LHCN-M2 (cell line): ENCODE measurements at places on chromosomes 4 and X.

DNA sequence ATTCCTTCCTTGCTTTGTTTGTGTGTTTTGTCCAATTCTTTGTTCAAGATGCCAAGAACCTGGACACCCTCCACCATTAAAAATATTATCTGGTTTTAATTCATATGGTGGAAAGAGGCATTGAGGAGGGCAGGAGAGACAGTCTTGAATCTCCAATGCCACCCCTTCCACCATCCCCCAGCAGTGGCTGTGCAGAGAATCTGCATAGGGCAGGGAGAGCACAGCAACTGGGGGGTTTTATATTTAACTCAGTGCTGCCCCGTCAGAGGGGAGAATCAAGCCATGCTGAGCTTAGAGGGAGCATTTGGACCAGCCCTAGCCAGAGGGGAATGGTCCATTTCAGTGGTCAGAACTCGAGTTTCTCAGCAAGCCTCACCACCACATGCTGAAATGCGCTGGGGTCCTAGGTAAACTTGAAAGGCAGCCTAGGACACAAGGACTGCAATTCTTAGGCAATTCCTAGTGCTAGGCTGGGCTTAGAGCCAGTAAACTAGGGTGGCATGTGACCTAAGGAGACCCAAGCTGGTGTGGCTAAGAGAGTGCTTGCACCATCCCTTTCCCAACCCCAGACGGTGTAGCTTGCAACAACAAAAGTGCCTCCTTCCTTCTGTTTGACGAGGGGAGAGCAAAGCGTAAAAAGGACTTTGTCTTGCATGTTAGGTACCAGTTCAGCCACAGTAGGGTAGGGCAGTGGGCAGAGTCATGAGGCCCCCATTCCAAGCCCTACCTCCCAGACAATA is 34.2 kb downstream of the CCDC158 start:
- no peak for DNase-seq

DNA sequence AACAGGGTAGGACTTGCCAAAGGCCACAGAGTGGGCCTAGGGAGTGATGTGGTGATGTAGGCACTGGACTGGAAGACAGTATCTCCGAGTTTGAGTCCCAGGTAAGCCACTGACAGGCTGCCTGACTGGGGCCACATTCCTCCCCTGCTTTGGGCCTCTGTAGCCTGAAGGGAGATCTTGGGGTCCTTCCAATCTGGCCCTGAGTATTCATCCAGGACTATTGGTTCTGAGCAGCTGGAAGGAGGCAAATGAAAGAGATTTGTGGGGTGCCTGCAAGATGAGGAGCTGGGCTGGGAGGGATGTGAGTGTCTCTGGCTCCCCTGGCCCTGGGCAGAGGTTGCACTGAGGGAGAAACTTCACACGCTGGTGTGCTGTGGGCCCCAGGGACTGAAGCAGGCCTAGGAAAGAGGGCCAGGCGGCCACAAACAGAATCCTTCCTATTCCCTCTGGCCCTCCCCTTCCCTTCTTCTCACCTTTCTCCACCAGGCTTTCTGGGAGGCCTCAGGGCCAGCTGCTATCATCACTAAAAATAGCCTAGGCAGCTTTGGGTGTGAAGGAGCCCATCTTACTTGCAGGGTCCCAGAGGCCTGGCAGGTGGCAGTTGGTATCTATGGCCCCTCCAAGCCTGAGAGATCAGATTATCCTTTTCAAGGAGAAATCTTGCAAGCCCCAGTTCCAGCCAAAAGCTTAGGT is 70.1 kb downstream of the PJA1 start:
- no peak for DNase-seq

DNA sequence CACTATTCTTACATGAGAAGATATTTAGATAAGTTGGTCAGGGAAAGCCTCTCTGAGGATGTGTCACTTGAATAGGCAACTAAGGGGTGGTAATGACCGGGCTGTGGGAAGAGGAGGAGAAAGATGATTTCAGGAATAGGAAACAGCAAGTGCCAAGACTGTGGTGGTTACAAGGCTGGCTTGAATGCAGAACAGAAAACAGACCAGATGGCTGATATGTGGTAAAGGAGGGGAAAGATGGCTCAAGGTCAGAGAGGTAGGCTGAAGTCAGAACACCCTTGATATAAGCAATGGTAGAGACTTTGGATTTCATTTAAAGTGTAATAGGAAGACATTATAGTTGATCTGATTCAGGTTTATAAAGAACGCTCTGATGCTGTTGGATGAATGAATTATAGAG is 15.0 kb downstream of the TLR7 start:
- no peak for DNase-seq

GRCh38 chr4:120664851-120665250 is 257.7 kb downstream of the PRDM5 start:
- no peak for DNase-seq

DNA sequence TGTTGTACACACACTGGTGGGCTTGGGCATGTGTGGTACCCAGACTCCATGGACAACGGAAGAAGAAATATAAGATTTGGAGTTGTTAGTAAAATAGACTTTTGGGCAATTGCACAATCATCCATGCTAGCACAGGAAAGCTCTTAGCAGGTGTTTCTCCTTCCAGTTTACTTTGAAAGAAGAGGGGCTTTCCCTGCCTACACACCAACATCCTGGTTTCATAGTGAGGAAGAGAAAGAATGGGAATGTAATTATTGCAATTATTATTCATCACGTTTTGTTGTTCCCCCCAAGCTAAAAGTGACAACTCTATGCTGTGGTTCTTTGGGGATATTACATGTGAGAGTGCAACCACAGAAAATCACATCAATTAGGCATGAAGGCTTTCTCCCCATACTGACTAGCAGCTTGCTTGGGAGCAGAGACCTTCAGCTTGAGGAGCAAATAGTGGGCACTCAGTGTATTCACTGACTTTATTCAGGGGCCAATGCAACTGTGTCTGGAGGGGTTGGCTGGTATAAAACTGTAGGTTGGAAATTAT is 57.2 kb upstream of the PUDP start:
- no peak for DNase-seq

GRCh38 chr4:39642885-39643552 is 4.4 kb upstream of the SMIM14 start:
- no peak for DNase-seq

- peak; percentile 22 for DNase-seq
Measured at GRCh38 chr4:48706736-48707135, 73.3 kb downstream of the FRYL start.

- no peak for DNase-seq
Measured at GRCh38 chrX:68568136-68568535, 69.3 kb downstream of the YIPF6 start.

- peak; percentile 63 for DNase-seq
Measured at GRCh38 chrX:71056867-71057266, 11.3 kb downstream of the SNX12 start.

- DNase-seq = peak; percentile 91
Measured at GRCh38 chr4:41204400-41204978, 9.9 kb downstream of the APBB2 start.

DNA sequence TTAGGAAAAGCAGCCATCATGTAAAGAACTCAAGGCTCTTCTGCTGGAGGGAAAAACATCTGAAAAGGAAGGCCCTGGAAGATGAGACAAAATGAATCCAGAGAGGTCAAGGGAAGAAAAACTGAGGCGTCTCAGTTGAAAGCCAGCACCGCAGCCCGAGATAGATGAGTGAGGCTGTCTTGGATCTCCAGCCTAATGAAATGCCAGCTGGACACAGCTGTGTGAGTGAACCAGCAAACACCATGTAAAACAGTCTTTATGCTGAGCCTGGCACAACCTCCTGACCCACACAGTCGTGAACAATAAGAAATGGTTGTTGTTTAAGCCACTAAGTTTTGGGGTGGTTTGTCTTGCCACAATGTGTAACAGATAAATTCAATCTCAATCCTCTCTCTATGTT is 48.6 kb upstream of the RASL11B start:
- DNase-seq = no peak

DNA sequence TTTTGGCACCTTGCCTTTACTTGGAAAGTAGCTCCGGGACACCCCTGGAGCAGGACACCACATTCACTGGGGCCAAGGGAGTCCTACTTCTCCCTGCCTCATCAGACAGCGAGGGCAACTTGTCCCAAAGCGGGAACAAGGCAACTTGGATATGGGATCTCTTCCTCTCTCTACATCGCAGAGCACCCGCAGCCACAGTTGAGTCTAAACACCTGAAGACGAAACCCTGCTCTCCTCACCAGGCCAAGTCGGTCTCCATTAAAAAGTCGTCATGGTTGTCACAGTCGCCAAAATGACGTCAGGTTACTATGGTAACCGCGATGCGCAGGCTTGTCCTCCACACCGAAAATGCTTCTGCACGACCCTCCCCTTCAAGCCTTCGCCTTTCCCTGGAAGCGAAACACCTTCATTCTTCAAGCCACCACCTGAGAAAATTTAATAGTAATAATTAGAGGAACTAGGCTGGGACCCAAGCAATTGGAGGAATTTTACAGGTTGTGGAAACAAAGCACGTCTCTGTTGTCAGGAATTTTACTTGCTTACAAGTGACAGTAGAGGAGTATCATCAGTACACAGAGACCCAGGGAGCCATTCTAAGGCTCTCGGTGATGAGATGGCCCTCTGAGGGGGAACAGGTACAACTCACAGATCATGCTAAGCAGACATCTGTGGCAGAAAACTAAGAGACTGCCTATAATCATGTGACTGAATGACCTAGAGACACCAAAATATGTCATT is 30.5 kb upstream of the TCEAL4 start:
- DNase-seq = no peak

- DNase-seq = peak; percentile 37
Measured at GRCh38 chr4:32172761-32173160, 1452.6 kb downstream of the PCDH7 start.

DNA sequence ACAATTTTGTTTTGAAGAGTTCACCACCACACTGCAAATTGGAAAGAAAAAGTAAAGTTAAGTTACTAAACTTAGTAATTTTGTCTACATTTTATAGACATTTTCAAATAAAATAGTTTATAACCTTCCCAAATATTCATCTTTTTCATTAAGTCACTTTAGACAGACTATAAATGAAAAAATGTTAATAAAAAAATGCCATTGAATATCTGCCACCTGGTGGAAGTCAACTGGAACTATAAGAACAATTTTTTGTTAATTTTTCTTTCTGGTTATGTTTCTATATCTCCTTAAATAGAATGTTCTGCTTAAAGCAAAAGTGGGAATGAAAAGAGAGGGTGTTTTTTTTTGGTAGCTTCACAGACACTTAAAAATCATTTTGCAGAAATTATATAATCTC is 534.4 kb upstream of the PCDH10 start:
- DNase-seq = no peak

GRCh38 chrX:19003756-19004155 is 19.8 kb upstream of the PHKA2 start:
- no peak for DNase-seq

DNA sequence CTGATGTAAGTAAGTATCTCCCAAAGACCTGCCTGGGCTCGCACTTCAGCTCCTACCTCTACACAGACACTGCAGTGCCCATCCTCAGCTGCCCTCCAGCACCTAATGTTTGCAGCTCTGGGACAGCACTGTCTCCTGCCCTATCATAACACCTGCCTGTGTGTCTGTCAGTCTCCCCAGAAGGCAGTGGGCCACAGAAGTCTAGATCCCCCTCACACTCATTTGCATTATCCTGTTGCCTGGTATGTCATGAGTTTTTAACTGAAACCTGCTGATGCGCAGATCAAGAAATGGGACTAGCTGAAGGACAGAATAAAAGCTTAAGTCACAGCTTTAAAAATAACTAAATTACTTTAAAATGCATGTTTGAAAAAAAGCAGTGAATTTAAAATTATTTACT is 43.0 kb downstream of the LRP2BP start:
- no peak for DNase-seq

DNA sequence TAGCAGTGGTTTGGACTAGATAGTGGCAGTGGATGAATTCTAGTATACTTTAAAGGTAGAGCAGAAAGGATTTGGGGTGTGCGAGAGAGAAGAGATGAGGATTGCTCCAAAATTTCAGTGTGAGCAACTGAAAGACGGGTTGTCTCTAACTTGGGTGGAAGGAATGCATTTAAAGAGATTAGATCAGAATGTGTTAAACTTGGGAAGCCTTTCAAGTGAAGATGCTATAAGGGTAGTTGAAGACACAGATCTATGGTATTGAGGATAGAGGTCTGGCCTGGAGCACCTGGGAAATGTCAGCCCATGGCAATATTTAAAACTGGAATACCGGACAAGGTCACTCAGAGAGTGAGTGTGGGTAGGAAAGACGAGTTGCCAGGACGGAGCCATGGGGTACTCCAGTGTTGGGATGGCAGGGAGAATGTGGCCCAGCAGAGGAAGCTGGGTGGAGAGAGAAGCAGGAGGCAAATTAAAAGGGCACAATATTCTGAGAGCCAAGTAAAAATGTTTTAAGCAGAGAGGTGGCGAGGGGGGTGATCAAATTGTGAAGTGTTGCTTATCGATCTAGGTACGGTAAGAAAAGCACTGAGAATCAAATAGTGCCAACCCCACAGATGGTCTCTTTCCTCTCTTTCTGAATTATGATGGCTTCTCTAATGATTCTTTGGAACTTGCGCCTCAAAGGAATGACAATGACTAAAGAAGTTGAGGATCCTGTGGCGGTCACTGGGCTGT is 50.5 kb downstream of the ENOPH1 start:
- DNase-seq = no peak

DNA sequence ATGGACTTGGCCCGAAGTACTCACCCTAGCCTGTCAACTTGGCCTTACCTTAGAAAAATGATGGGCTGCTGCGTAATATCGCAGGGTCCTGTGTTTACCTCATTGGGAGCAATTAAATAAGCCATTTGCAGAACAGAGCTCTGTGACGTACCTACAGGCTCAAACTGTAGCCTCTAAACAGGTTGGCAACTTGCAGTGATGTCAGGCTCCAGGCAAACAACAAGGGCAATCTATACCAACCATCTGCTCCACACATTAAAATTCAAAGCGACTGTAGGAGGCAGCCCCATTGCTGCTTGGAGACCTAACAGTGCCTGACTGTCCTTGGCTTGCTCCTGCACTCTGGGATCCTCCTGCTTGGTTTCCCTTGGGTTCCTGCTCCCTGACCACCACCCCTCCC is 17.2 kb downstream of the VGLL1 start:
- no peak for DNase-seq

DNA sequence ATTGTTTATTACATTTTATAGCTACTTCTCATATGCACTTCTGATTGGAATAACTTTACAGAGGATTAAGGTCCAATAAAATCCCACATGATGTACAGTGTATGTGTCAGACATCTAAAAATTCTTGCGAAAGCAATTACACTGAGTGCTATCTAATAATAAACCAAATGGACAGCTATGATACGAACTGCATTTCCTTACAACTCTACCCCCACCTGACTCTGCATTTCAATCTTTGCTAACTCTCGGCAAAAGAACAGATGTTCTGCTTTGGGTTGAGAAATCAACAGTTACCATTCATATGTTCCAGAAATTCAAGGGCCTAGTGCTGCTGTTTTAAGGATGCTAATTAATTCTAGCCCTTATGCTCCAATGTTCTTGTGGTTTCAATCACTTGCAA is 287.9 kb upstream of the NOCT start:
- DNase-seq = peak; percentile 65

DNA sequence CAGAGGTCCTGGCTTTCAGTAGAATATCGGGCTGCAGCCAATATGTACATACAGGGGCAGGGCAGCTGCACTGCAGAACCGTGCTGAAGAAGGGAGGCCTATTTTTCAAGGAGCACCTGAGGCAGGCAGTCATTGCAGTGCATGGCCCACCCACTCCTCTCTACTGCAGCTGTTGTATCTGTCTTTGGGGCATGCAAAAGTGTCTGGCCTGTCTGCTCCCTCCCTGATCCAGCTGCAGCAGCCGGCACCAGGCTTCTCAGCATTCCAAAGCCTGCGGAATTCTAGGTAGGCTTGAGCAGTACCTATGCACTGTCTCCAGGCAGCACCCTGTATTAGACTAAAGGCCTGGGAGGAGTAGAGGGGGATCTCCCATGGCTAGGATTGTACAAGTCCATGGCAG is 415.2 kb upstream of the MAGEB16 start:
- DNase-seq = no peak

GRCh38 chrX:133983974-133984845 is 1.2 kb downstream of the GPC3 start:
- no peak for DNase-seq
